ENCODE measurements at places on chromosomes 1 and 21.

DNA sequence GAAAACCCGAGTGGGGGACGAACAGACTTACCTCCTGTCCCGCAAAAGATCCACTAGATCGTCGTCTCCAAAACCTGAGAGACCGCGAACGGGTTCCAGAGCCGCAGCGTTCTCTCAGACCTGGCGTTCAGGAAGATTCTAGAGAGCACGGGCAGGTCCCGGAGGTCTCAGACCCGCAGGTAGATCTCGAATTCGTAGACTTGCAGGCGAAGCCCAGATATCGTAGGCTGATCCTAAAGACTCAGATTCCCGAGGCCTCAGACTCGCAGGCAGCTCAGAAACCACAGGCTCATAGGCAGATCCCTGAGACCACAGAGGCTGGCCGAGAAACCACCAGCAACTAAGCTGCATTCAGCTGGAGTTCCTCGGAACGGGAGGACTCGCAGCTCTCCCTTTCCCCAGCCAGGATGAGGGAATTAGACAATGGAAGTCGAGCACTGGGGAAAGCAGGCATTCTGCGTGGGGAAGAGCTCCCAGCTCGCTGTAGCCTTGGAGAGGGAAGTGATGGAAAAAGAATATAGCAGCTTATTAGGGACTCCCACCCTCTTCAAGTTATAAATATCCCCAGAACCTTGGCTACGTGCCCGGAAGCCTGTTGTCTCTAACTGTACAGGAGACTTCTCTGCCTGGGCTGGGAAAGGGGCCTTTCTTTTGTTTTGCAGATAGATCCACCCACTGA, at the start of gene ZNF436:
TSS of gene ZNF436 (minus strand) at position 502 of the 679 bp plus-strand sequence. CDS start 1,831 bp downstream, outside the sequence.
- DNase-seq, result peak; percentile 94

- DNase-seq, result no peak
These were observed 9.2 kb upstream of the PLEKHG5 start for GRCh38 chr1:6500544-6501278.

DNA sequence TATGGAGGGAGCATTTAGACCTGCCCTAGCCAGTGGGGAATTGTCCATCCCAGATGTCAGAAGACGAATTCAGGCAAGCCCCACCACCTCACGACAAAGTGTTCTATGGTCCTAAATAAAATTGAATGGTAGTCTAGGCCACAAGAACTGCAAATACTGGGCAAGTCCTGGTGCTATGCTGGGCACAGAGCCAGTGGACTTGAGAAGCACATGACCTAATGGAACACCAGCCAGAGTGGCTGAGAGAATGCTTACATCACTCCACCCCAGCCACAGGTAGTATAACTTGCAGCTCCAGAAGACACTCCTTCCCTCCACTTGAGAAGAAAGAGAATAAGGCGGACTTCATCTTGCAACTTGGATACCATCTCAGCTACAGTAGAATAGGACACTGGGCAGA, 567.3 kb upstream of the CXADR start:
- DNase-seq, result no peak

- DNase-seq, result no peak
These were observed 180.0 kb downstream of the CDC7 start for GRCh38 chr1:91680556-91681155.

DNA sequence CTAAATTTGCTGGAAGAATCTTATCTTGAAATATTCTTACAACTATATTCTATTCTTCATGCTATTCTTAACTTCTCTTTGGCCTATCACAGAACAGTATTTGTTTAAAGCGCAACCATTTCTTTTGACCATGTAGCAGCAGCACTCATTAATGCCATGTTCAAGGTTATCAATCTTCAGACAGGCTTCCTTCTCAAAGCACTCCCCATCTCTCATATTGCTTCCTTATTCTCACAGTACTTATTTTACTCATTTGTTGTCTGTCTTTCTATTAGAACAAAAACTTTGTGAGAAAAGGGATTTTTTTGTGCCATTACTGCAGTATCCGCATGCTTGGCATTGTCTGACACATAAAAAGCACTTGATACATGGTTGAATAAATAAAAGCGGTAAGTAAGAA, 89.7 kb downstream of the ATP1B1 start:
- DNase-seq, result no peak

DNA sequence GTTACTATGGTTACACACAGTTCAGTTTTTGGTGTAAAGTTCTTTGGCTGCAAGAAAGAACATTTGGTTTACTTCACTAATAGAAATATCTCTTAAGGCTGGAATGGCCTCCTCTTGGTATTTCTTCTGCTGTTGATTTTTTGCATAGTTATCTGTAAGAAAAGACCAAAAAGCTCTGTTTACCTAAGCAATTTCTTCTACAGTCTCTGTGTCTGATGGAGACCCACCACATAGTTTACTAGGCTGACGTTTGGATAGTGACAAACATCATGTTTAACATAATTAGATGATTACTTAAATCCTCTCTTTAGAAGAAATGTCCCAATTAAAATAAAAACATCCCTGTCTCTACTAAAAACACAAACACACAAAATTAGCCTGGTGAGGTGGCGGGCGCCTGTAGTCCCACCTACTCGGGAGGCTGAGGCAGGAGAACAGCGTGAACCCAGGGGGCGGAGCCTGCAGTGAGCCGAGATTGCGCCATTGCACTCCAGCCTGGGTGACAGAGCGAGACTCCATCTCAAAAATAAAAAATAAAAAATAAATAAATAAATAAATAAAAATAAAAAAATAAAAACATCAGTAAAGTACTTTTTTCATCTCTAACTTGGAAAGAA, 7.2 kb downstream of the PIGP start:
- no peak for DNase-seq

GRCh38 chr21:44337449-44337848, 1.7 kb downstream of the CFAP410 start:
- DNase-seq, result peak; percentile 52

DNA sequence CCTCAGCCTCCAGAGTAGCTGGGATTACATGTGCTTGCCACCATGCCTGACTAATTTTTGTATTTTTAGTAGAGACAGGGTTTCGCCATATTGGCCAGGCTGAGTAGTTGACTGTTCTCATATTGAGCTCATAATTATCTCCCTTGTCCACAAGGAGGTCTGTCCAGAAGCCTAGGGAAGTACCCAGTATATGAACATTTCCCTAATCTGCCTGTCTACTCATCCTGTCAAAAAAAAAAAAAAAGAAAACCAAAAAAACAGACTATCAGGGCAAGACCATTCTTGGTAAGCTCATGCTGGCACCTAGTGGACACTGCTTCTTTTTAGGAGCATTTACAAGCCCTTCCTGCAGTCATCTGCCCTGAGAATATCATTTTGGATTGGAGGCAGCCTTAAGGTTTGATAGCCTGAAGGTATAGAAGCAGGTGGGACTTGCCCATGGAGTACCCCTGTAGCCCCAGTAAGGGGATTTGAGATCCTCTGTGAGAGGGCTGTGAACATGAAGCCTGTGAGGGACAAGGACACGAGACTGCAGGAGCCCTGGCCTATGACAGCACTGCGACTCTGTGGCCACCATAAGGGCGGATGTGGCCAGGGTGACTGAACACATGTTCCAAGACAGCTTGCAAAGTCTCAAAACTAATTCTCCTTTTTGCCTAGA, 10.8 kb upstream of the DUSP12 start:
- peak; percentile 65 for DNase-seq

- DNase-seq, result no peak
These were observed 17.4 kb downstream of the NDUFS5 start for GRCh38 chr1:39043513-39043912.

DNA sequence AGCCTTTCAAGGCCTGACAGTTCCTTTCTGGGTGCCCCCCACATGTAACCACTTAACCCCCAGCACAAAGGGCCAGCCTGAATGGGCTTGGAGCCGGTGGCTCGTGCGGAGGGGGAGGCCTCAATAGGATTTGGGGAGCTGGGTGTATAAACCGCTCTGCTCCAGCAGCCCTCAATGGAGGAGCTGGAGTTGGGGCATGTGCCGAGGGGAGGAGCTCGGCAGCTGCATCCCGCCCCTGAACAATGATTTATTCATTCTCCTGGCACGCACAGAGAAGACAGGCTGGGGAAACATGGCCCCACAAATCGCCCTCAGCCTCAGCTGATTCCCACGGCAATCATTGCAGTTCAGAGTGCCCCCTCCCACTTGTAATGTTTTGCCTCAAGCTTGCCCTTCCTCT, 6.9 kb upstream of the C1orf216 start:
- no peak for DNase-seq

DNA sequence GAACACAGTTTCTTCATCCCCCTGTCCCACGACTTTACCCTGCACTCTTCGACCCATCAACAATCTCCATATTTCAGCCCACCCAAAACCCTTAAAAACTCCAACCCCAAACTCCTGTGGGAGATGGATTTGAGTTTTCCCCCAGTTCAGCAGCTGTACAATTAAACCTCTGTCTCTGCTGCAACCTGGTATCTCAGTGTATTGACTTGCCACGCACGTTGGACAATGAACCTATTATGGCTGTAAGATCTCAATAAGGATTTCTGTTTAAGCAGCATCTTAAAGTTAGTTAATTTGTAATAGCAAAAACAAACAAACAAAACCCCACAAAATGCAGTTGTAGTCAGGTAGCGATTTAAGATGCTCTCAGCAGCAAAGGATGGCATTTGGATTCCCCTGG, 119.1 kb downstream of the TGFBR3 start:
- no peak for DNase-seq

GRCh38 chr1:53259932-53260331, 21.6 kb upstream of the MAGOH start:
- DNase-seq, result no peak
